ENCODE measurements at places on chromosomes 5 and 9. TPM values are rescaled to one million over a fixed set of nuclear protein-coding genes. Genes with fewer than 3 reads are reported as not detected.

Gene RICTOR
- total RNA-seq: 31.2 TPM

Gene ADCY2
- not detected for total RNA-seq

Gene WHRN
- total RNA-seq: 11.0 TPM

Gene ACOT12
- total RNA-seq: not detected

Gene ACER2
- total RNA-seq: 0.52 TPM

Gene IL5
- total RNA-seq: not detected

Gene SPATA31A3
- total RNA-seq: not detected

Gene IL3
- total RNA-seq: not detected

Gene BAAT
- 0.13 TPM for total RNA-seq

Gene KIF20A
- total RNA-seq: 16.4 TPM

Gene CAMK4
- 1.2 TPM for total RNA-seq

Gene PLPP1
- total RNA-seq: 42.0 TPM

Gene GNA14
- total RNA-seq: not detected

Gene DMGDH
- 2.4 TPM for total RNA-seq
